Inflammatory macrophage treated with lipopolysaccharide for 1 hour (primary cell): ENCODE measurements at places on chromosomes 1 and 21.

GRCh38 chr1:160296036-160296435, 11.1 kb upstream of the PEX19 start:
- DNase-seq, result no peak

- peak; percentile 95 for DNase-seq
Measured at GRCh38 chr1:41891199-41891896, 27.4 kb downstream of the HIVEP3 start.

DNA sequence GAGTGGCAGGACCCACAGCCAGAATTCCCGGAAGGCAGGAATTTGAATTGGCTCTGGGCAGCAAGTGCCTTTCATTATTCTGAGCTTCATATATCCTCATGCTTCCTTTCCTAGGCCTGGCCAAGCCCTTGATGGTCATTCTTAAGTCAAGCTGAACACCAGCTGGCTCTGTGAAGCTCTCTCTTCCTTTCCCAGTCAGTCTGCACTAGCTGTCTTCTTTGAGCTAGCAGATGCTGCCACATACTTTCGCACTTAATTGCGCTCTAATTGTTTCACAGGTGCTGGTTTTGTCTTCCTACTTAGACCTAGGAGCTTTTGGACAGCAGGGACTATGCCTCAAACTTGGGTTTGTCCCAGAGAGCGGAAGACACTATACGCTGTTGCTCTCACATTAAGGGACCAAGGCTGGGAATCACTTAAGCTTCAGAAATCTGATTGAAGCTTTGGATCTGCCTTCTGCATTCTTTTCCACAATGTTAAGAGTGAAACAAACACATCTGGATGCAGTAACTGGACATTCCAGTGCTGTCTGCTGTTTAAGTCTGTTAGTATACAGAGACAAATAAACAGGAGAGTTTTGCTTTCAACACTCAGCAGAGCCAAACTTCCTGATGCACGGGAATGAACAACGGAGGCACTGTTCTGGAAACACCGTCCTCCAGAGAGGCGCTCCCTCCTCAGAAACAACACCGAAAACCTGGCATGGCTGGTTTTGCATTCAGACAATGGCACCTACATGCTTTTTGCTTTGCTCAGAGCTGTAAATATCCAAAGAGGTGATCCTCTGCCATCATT, 2.2 kb downstream of the TLR5 start:
- no peak for DNase-seq

DNA sequence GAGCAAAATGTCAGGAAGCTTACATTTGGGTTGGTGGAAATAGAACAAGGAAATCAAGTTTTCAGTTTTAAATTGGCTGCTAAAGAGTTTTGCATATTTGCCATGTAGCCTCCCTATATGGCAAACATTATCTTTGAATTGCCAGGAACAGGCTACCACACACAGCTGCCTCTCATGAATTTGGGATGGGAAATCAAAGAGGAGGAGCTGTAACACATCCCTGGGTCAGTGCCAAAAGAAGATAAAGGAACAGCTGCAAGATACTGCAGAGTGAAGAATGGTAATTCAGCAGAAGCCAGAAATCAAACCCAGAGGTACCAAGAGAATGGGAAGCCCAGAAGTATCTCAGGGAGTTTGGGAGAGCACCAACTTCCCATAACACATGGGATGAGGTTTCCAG, 18.6 kb upstream of the RASAL2 start:
- no peak for DNase-seq

DNA sequence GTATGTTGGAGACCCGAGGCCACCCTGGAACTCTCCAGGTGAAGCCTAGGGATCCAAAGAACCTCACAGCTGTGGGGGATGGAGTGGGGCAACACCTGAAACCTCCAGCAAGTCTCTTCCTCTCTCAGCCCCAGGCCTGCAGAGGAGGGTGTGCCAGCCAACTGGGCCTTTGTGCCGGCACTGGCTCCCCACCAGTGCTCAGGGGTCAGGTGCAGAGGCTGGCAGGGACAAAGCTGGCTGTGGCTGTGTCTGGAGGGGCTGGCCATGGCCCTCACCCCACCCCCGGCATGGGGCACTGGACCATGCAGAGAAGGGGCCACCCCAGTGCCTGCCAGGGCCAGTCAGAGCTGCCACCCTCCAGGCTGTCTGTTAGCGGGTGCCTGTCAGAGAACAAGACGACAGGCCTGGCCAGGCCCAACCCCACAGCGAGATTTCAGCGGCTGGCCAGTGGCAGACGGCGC, 3.9 kb downstream of the COL18A1 start:
- DNase-seq, result no peak
